ENCODE measurements at places on chromosomes 7 and 10.
A peak's percentile ranks its signal among the peaks of the same experiment; 100 is the strongest.

- no peak overlapping the region for H3K4me3 ChIP-seq
- H3K36me3 ChIP-seq: no peaks in the 10 kb centered on the region
- no peaks in the 10 kb centered on the region for H3K4me1 ChIP-seq
- DNase-seq: no peak
Observed at GRCh38 chr7:28037220-28038010, 143.2 kb downstream of the JAZF1 start.

DNA sequence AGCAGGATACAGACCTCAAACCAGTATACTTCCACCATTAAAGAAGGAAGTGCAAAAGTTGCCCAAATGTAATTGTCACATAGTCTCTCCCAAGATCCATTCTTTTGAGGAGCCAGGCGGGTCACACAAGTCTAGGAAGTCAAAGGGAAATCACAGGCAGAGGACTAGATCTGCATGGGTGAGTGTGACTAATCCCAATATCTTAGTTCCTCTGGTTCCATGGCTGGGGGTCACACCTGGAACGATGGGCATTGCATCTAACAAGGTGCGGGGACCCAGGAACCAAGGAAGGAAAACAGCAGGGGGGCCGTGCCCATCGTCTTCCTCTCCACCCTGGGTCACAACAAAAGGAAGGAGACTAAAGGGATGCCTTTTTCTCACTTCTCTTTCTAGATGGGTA, 1138.8 kb downstream of the XPNPEP1 start:
- no peaks in the 10 kb centered on the region for H3K36me3 ChIP-seq
- no peak overlapping the region for H3K27ac ChIP-seq
- no peaks in the 10 kb centered on the region for H3K27me3 ChIP-seq
- no peaks in the 10 kb centered on the region for H3K4me1 ChIP-seq
- no peak for DNase-seq

GRCh38 chr10:1412531-1413189, 324.7 kb downstream of the ADARB2 start:
- H3K4me1 ChIP-seq: no peaks in the 10 kb centered on the region
- no peaks in the 10 kb centered on the region for H3K36me3 ChIP-seq
- no peak overlapping the region for H3K27ac ChIP-seq

- no peak overlapping the region for H3K27ac ChIP-seq
- H3K4me3 ChIP-seq: no peak overlapping the region
- DNase-seq: no peak
- no peaks in the 10 kb centered on the region for H3K4me1 ChIP-seq
- no peaks in the 10 kb centered on the region for H3K27me3 ChIP-seq
Observed at GRCh38 chr10:22583683-22584082, 130.7 kb downstream of the PIP4K2A start.

GRCh38 chr7:135269921-135270320, 36.3 kb downstream of the STRA8 start:
- no peaks in the 10 kb centered on the region for H3K36me3 ChIP-seq
- no peak for DNase-seq
- no peak overlapping the region for H3K4me3 ChIP-seq
- H3K4me1 ChIP-seq: no peaks in the 10 kb centered on the region
- no peak overlapping the region for H3K27ac ChIP-seq

DNA sequence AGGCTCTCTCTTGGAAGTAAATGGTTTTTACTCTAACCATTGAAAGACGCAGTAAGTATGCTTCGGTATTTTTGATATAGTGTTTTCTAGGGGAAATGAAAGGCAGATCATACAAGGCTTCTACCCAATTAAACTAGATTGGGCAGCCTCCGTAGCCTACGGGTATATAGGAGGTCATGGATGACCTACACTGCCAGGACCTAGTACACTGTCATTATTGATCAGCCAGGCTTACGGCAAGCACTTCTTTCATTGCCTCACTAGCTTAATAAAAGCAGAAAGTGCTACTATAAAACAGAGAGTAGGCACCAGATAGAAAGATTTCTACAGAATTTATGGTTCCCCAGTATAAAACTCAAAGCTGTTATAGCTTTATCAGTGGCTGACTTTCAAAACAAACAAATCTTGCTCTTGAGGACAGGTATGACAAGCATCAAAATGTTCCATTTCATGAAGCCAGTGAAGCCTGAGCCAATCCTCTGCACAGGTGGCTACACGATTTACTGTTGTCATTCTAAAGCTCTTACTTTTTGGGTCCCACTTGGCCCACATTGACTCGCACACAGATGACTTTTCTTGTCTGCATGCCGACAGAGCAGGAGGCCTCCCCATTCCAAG, 358.1 kb downstream of the THSD7A start:
- no peaks in the 10 kb centered on the region for H3K36me3 ChIP-seq
- no peaks in the 10 kb centered on the region for H3K27me3 ChIP-seq
- DNase-seq: no peak
- no peak overlapping the region for H3K4me3 ChIP-seq
- no peaks in the 10 kb centered on the region for H3K4me1 ChIP-seq

DNA sequence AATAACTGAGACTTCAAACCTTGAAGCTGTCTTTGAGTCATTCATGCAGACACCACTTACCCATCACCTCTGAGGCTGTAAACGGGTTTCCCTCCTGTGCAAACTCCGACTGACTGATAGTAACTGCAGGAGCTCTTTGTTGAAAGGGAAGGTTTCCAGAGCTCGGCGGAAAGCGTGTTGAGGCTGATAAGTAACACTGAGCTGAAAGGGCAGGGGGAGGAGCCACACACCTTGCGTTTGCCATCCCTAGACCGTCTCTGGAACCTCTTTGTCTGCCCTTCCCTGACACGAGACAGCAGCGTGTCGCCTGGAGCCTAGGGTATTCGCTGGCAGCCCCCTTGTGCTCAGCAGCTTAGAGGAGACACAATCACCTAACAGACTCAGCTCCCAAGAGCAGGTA, 134.0 kb downstream of the PAXIP1 start:
- no peaks in the 10 kb centered on the region for H3K27me3 ChIP-seq
- H3K27ac ChIP-seq: no peak overlapping the region
- no peak overlapping the region for H3K4me3 ChIP-seq

- H3K4me1 ChIP-seq: no peaks in the 10 kb centered on the region
- no peaks in the 10 kb centered on the region for H3K27me3 ChIP-seq
- H3K27ac ChIP-seq: no peak overlapping the region
- DNase-seq: no peak
Observed at GRCh38 chr10:127310430-127310829, 114.0 kb upstream of the INSYN2A start.

GRCh38 chr7:133912916-133913697, 214.0 kb upstream of the LRGUK start:
- no peak for DNase-seq
- H3K36me3 ChIP-seq: no peaks in the 10 kb centered on the region
- H3K4me3 ChIP-seq: no peak overlapping the region
- H3K4me1 ChIP-seq: no peaks in the 10 kb centered on the region
- no peak overlapping the region for H3K27ac ChIP-seq

GRCh38 chr10:78660446-78661106, 408.2 kb upstream of the ZMIZ1 start:
- H3K27me3 ChIP-seq: no peaks in the 10 kb centered on the region
- H3K4me1 ChIP-seq: peaks cover 8% of the 10 kb centered on the region
- DNase-seq: no peak

DNA sequence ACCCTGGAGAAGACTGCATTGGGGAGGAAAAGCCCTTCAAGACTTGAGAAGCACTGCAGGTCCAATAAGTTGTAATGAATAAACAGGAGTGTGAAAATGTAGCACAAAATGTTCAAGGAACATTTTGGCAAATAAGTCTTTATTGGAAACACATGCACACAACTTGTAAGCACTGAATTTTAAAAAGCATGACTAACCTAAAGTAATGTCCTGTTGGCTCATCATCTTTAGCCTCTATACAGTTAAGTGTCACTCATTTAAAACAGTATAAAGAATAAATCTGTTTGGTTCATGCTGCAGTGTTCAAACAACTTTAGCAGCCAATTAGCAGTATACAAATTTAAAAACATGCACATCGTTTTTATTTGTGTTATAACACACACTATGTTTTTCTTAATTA, 108.6 kb downstream of the CDK6 start:
- no peak for DNase-seq
- H3K27ac ChIP-seq: no peak overlapping the region
- no peak overlapping the region for H3K4me3 ChIP-seq
- no peaks in the 10 kb centered on the region for H3K36me3 ChIP-seq

DNA sequence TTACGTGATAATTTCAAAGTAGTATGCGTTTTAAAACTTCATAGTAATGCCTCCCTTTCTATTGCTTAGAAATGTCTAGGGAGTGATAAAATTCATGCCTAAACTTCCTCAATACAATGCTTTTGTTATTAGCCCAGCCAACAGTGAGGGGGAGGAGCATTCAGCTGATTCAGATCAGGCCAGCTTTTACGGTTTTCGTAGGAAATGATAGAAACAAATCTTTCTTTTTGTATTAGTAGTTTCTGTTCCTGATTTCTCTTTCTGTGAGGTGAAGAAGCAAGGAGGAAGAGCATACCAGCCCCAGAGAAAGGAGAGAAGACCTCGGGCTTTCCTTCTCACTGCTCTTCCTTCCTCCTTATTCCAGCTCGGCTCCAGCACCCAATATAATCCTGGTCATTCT, 35.2 kb upstream of the ITPRID1 start:
- DNase-seq: no peak
- no peak overlapping the region for H3K4me3 ChIP-seq
- no peaks in the 10 kb centered on the region for H3K36me3 ChIP-seq
- H3K27me3 ChIP-seq: no peaks in the 10 kb centered on the region

DNA sequence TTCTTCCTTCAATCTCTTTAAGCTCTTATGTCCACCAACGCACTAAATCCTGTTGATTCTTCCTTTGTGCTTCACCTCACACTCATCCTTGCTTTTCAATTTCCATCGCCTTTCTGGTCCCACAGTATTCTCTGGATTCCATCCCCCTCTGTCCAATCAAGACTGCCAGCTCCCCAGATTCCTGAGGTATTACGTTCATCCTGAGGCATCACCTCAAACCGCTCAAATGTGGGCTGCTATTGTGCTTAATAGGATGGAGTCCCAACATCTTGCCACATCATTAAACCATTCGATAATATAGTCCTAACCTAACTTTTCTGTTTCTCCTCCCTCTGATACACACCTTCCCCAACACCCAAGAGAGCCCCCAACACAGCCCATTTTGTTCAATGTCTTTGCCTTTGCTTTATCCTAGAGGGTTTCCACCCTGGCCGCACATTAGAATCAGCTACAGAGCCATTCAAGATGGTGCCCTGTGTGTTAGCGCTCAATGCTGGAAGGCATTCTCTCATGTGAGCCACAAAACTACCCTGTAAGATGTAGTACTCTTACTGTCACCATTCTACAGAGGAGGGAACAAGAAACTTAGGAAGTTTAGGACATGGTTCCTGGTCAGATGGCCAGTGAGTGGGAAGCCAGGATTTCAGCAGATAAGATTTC, 79.5 kb upstream of the LEP start:
- H3K27ac ChIP-seq: no peak overlapping the region
- H3K36me3 ChIP-seq: no peaks in the 10 kb centered on the region
- H3K4me3 ChIP-seq: no peak overlapping the region
- no peak for DNase-seq

GRCh38 chr10:35933940-35934641, 292.0 kb upstream of the FZD8 start:
- H3K27me3 ChIP-seq: no peaks in the 10 kb centered on the region
- H3K27ac ChIP-seq: no peak overlapping the region
- no peak overlapping the region for H3K4me3 ChIP-seq
- no peaks in the 10 kb centered on the region for H3K36me3 ChIP-seq

DNA sequence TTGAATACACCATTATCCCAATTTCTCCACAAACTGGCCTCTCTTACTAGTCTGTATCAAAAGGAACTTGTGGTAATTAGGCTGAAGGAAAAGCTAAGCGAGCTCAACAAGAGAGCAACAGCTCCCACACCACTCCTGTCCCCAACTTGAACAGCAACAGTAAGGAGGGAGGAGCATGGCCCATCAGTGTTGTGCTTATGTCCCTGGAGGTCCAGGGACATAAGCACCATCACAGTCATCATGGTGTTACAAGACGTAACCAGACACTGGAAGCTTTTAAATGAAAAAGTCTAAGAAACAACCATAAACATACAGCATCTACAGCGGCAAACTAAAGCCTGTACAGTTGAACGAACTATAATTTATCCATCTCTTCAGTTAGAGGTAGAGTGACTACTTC, 989 bp downstream of the ERLIN1 start:
- H3K36me3 ChIP-seq: no peaks in the 10 kb centered on the region
- H3K4me1 ChIP-seq: peaks cover 7% of the 10 kb centered on the region
- DNase-seq: no peak
- H3K27ac ChIP-seq: peak overlapping the region; percentile 80

- no peaks in the 10 kb centered on the region for H3K36me3 ChIP-seq
- no peak overlapping the region for H3K27ac ChIP-seq
- H3K4me1 ChIP-seq: no peaks in the 10 kb centered on the region
- DNase-seq: no peak
- no peak overlapping the region for H3K4me3 ChIP-seq
Observed at GRCh38 chr10:77299320-77299719, 338.3 kb downstream of the KCNMA1 start.

- H3K36me3 ChIP-seq: no peaks in the 10 kb centered on the region
- no peaks in the 10 kb centered on the region for H3K27me3 ChIP-seq
- no peaks in the 10 kb centered on the region for H3K4me1 ChIP-seq
- no peak overlapping the region for H3K27ac ChIP-seq
- no peak for DNase-seq
Observed at GRCh38 chr7:128022631-128023532, 8.4 kb downstream of the LRRC4 start.

GRCh38 chr7:138491612-138492386, 31.7 kb downstream of the TRIM24 start:
- H3K4me3 ChIP-seq: no peak overlapping the region
- no peak overlapping the region for H3K27ac ChIP-seq
- no peak for DNase-seq

DNA sequence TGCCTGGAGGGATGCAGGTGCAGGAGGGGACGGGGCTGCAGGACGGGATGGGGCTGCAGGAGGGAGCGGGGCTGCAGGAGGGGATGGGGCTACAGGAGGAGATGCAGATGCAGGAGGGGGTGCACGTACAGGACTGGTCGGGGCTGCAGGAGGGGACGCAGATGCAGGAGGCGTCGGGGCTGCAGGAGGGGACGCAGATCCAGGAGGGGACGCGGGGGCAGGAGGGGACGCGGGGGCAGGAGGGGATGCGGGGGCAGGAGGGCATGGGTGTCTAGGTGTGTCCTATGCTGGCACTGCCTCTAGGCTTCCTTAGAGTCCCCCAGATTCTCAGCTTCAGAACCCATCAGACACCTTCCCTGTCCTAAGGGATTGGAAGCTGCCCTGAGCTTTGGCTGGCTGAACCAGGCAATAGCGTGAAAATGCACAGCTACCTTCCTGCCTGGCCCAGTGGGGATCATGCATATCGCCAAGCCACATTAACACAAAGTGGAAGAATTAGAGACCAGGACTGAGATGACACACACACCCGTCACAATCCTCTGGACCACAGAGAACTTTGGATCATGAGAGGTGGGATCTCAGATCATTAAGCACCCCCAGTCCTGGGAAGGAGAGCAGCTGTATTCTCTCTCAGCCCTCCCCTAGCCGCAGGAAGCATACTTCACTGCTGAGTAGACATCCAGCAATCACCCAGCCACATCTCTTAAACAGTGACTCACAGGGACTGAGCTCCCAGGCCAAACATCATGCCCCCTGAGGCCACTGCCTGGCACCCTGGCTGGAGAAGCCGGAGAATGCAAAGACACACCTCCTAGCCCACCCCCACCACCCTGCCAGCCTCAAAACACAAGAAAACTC, 67.3 kb downstream of the VWA2 start:
- no peaks in the 10 kb centered on the region for H3K27me3 ChIP-seq
- H3K4me1 ChIP-seq: peaks cover 17% of the 10 kb centered on the region
- H3K27ac ChIP-seq: no peak overlapping the region
- H3K36me3 ChIP-seq: no peaks in the 10 kb centered on the region
- H3K4me3 ChIP-seq: no peak overlapping the region

GRCh38 chr7:23377134-23377533, 78.0 kb downstream of the MALSU1 start:
- H3K4me3 ChIP-seq: no peak overlapping the region
- no peaks in the 10 kb centered on the region for H3K27me3 ChIP-seq
- DNase-seq: no peak
- H3K4me1 ChIP-seq: no peaks in the 10 kb centered on the region

All from Peyer's patch (tissue), 4 donors.